Putamen (tissue), 1 donor: ENCODE measurements at places on chromosomes 3 and 15.

GRCh38 chr3:133892541-133893231 lies 3.0 kb downstream of the RAB6B start:
- DNase-seq, result no peak

GRCh38 chr3:43512754-43513404 lies 108.9 kb downstream of the ANO10 start:
- no peak for DNase-seq

GRCh38 chr15:58283302-58283701 lies 145.1 kb downstream of the AQP9 start:
- DNase-seq, result no peak

GRCh38 chr15:47577461-47577860 lies 139.8 kb upstream of the SEMA6D start:
- DNase-seq, result no peak

DNA sequence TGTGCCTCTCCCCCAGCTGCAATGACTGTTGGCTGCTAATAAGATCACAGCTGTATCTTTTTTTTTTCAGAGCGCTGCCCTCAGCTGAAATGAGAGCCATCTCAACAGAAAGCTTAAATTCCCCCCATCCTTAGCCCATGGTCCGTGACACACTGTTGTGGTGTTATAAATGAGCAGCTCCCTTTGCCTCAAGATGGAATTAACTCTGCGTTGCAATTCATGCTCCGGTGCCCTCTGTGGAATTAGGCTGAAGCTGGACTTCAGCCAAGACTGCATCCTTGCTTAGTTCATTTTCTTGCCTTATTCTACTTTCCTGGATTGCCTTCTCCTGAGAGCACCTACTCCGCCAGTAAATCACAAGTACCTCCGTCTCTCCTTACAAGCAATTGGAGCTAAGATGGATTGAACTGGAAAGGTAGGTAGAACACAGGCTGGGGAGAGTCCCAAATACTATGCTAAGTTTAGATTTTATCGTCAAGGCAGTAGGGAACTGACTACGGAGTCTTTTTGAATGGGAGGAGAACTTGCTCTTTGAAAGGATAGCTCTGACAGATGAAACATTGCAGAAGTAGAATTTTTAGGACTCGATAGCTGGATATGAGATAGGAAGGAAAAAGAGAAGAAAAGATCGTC lies 39.0 kb upstream of the THRB start:
- DNase-seq, result no peak

DNA sequence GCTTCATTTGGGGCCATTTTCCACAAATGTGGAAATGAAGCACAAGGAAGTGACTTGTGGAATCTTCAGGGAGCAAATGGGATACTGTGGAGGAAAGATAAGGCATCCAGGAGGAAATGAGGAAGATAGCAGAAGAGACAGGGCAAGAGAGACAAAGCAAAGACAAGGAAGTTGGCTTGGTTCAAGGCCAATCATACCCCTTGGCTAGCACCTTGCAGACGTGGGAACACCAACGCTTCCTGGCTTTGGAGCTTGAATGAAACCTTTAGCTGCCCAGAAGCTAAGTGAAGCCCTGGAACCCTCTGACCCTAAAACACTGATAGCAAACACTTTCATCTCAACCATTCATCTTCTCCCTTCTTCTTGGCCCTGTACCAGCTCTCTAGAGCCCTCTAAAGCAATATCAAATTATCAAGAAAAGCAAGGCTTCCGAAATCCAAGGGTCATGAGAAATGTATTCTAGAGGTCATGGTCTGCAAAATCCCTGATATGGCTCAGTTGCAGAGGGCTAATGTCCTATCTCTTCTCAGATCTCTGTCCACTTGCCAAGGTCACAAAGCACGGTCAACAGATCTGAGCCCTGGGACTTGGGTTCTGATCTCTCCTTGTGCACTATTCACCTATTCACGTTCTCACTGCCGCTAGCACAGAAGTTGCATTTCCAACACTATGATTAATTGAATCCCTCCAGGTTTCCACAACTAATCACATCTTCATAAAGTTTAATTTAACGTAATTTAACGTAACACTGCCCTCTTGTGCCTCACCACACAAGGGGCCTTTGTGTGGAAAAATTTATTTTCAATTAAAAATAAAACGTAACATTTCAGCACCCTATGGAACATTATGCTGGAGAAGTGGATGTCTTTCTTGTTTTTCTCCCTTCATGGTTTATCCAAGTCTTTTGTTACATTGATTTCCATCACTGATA lies 557.6 kb upstream of the ADAMTS9 start:
- DNase-seq, result no peak

DNA sequence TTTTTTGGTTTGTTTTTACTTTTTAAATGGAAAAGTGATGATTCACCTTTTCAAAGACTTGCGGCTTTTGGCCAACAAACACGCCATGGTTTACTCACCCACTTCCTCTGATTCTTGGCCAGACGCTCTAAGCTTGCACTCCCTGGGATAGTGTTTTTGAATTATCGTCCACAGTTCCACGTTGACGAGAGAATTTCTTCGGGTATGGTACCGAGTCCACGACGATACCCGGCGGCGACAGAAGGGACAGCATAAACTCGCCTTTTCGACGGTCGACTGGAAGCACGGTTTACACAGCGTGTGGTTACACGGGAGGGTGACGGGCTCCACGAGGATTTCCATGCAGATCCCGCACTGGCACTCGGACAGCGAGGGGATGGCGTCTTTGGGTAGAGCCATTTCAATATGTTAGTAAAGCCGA lies 783 bp downstream of the RNF168 start:
- DNase-seq, result peak; percentile 26

DNA sequence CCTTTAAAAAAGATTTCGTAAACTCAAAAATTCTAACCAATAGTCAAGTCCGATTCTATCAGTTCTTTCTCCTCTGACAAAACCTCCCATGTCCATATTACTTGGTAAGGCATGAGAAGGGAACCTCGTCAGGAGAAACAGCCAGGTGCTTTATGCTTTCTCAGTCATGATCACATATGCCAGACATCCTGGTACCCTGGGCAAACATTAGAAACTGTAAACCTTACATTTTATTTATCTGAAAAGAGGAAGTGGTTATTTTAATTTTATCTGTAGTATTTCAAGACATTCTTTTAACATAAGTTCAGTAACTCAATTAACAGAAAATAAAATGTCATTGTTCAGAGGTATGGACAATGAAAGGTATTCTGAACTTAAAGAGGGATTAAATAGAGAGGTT lies 474.8 kb upstream of the GBE1 start:
- no peak for DNase-seq

GRCh38 chr3:139455206-139455605 lies 21.1 kb downstream of the RBP2 start:
- DNase-seq, result no peak

- no peak for DNase-seq
Measured at GRCh38 chr3:105598042-105598796, 231.5 kb downstream of the ALCAM start.

DNA sequence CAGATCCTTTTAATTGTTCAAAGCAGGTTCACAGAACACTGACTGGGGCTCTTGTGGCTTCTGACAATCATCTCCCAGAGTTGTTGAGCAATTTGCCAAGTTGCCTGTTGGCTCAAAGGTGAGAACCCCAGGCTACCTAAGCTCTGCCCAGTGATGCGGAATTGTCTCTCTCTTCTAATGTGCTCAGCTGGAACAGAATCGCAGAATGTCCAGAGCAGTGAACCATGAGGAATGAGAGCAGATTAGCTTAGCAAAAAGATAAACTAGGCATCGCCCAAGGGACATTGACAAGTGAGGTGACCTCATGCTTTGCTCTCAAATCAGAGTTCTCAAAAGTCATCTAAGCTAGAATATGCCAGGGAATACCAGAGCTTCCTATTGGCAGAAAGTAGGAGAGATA lies 148.1 kb downstream of the WDR76 start:
- DNase-seq, result no peak

DNA sequence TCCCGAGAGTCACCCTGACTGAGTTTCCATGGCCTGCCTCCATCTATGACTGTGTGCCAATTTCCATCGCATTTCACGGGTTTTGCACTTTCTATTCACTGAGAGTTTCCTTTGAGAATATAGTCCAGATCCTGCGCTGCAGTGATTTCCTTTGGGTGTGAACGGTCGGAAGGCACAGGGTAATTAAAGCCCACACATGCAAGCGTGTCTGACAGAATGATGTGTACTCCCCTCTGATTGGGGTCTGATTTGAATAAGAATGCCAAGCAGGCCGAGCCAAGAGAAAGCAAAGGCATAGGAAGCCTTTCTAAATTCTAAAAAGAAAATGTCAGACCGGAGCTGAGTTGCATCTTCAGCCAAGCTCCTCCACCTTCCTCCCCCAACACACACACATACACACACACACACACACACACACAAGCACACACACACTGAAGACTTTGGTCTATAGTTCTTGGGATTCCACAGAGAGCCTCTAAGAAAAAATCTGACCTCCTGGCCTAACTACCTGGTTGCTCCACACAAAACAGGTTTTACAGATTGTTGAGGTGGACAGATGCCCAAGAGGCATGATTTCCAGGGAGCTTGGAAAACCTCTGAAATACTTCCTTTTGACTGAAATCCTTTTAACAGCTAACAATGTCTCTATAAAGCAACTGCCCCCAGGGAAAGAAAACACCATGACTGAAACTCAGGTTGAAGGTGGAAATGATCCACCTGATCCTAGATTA lies 59.7 kb upstream of the LRRN1 start:
- no peak for DNase-seq

DNA sequence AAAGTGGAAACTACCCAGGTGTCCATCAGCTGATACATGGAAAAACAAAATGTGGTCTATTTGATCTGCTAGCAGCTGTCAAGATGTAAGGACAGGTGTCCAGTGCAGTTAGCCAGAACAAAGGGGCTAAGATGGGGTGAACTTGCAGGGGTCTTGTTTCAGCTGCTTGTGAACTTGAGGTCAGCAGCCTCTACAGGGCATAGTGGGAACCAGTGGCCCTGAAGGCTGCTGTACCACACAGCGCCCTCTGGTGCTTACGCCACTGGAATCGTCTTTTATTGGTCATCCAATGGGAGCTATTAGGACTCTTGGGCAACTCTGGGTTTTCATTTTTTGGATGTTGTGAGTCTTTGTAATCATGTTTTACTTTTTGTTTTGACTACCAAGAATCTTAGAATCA lies 62.2 kb upstream of the CTSH start:
- no peak for DNase-seq

GRCh38 chr3:151504606-151505005 lies 43.7 kb upstream of the IGSF10 start:
- DNase-seq, result no peak

DNA sequence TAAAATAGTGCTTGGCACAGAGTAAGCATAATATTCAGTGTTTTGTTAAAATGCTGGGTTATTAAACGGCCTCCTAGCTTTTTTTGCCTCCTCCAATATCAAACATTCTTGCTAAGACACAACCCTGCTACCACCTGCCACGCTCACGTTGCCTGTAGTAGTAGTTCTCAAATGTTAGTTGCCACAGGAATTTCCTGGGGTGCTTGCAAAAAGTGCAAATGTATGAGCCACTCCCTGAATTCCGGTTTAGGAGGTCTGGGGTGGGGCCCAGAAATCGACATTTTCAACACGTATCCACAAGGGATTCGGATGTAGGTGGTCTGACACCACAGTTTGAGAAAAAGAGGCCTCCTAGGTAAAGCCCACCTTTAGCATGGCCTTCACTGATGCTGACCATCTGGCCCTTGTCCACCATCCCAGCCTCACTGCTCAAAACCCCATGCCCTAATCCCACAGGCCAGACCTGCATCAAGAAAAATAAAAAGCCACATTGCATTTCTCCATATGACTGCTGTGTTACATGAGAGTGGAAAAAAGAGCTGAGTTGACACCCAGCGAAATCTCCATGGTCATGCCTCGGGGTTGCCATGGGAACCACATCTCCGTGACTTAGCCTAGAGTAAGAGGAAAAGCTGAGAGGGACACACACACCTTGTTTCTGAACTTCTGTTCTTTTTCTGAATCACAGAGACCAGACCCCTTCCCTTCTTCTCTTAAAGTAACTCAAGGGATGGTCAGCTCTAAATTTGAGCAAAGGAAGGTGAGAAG lies 116.4 kb upstream of the HES1 start:
- no peak for DNase-seq

- no peak for DNase-seq
Measured at GRCh38 chr3:56858331-56858730, 56.6 kb upstream of the ARHGEF3 start.

DNA sequence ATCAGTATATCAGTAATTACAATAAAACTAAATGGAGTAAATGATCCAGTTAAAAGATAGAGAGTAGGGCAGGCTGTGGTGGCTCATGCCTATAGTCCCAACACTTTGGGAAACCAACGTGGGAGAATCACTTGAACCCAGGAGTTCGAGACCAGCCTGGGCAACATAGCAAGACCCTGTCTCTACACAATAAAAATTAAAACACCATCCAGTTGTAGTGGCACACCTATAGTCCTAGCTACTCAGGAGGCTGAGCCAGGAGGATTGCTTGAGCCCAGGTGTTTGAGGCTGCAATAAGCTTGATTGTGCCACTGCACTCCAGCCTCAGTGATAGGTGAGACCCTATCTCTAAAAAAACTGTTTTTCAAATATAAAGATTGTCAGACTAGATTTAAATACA lies 5.9 kb upstream of the KCNMB3 start:
- no peak for DNase-seq

- DNase-seq, result no peak
Measured at GRCh38 chr3:69872783-69873378, 126.7 kb upstream of the SAMMSON start.

DNA sequence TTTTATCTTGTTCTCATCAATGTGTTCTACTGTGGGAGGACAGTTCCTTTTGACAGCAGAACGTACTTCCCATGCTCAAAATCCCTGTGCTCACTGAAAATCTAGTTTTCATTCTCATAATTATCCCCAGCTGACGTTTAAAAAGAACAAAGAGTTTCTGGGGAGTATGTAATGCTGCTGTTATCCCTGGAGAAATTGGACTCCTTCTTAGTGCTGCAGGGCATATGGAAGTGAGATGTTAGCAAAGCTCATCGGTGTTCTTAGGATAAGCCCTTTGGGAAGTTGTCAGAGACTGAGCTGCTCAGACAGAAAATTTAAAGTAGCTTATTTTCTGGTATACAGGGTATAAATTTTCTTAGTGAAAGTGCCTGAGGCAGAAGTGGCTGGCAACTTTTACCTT lies 66.5 kb downstream of the CDAN1 start:
- DNase-seq, result peak; percentile 34

DNA sequence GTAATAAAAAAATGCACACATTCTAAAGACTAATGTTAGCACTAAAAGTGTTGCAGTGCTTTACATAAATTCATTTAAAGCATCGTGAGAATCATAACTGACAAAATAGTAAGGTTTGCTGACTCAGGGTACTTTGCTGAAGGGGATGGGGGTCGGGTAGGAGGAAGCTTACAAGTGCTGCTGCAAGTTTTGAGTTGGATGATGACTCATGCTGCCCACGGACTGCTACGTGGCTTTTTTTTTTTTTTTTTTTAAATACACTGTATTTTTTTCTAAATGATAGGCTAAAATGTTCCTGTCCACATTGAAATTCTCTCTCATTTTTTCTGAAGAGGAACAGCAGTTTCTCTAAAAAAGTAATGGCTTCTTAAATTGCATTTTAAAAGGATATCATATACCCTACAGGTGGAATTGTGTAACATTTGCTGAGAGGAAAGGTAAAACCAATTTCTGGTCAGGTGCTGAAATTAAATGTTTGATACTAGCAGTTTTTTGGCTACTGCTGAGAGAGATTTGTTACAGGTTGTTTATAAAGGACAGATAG lies 2.2 kb downstream of the MAPK6 start:
- peak; percentile 78 for DNase-seq

GRCh38 chr3:170508839-170509238 lies 77.0 kb downstream of the SLC7A14 start:
- no peak for DNase-seq

GRCh38 chr3:140051019-140051957 lies 116.3 kb downstream of the CLSTN2 start:
- peak; percentile 12 for DNase-seq
